Cortex of kidney (tissue), 1 donor: ENCODE measurements at places on chromosomes 2 and 18.

DNA sequence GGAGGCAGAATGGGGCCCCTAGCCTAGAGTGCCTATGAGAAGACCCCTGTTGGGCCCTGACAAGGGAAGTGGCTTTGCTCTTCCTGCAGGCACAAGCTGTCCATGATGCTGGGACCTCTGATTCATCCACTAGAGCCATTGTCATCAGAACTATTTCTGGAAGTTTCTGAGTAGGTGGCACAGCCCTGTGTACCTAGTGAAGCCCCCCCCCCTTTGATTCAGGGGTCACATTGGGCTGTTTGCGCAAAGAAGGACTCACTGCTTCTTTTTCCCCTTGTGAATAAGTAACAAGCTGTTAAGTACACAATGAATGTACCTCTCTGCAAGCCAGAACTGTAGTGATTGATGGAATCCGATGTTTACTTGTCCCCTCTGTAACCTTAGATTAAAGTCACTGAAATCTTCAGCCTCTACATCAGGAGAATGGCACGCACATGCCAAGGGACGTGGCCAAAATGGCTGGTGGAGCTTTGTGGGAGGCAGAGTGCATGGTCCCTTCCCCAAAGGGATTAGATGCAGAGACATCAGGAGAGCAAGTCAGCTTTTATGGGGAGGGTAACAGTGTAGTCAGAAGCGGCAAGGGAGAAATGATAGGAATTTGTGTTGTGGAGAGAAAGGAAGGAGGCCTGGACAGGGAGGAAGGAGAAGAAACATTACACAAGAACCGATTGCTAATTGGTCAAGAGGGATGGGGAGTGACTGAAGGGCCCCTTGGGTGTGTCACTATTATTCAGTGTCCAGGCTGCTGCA lies 267.6 kb upstream of the RAB12 start:
- no peak for DNase-seq

DNA sequence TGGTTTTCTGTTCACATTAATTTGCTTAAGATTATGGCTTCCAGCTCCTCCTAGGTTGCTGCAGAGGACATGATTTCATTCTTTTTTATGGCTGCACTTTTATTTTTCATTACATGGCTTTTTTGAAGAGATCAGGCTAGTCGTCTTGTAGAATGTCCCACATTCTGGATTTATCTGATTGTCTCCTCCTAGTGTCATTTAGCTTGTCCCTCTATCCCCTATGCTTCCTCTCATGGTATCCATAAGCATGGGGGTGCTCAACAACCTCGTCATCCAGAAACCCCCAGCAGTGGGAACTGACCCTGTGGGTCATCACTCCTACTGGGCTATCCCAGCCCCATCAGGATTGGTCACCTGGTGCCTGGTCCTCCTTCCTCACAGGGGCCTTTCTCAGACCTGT lies 49.6 kb downstream of the SERTAD2 start:
- DNase-seq: no peak

DNA sequence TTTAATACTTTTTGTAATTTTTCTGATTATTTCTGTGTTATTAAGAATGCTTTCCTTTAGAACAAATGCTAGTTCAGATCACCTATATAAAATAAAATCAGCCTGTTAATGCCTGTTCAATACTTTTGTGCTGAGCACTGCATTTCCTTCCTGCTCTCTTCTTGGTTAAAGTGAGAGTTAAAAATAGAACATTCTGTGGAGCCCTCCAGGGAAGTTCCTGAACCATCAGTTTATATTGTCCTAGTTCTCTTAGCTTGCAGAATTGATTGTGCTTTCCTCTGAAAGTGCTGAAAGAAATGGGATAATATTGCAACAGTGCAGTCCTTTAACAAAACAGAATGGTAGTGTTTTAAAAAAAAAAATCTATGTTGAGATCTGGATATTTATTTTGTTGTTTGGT lies 74.6 kb upstream of the UBXN4 start:
- DNase-seq: no peak

DNA sequence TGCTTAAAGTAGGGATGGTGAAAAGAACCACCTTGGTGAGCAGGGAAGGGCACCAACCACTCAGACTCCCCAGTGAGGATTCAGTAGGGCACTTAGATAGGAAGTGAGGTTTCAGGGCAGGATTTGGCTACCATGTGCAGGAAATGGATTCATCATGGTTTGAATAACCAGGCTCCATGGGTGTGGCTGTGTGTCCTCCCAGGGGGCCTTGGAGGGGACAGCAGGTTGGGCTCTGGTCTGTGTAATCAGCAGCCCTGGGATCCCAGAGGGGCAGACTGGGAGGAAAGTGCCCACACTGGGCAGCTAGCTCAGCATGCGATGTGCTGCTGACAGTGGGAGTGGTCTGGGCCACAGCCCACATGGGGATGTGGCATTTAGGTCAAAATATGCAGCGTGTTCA lies 224.6 kb downstream of the CELF4 start:
- no peak for DNase-seq

- no peak for DNase-seq
These were observed 812 bp downstream of the SOWAHC start for GRCh38 chr2:109614715-109615636.

GRCh38 chr18:21805771-21806366 lies 65.3 kb downstream of the MIB1 start:
- DNase-seq: no peak

DNA sequence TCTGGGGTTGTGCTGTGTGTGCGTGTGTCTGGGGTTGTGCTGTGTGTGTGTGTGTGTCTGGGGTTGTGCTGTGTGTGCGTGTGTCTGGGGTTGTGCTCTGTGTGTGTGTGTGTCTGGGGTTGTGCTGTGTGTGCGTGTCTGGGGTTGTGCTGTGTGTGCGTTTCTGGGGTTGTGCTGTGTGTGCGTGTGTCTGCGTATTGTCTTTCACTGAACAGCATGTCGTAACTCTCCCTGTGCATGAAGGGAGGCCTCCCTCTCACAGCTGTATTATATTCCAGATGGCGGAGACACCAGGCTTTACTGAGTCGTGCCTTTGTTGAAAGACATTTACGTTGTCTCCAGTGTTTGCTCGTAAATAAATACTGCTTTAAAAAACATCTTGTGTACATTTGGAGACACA lies 5.9 kb downstream of the ACKR3 start:
- no peak for DNase-seq

- DNase-seq: no peak
These were observed 714.5 kb downstream of the PLCL1 start for GRCh38 chr2:198518935-198519334.

DNA sequence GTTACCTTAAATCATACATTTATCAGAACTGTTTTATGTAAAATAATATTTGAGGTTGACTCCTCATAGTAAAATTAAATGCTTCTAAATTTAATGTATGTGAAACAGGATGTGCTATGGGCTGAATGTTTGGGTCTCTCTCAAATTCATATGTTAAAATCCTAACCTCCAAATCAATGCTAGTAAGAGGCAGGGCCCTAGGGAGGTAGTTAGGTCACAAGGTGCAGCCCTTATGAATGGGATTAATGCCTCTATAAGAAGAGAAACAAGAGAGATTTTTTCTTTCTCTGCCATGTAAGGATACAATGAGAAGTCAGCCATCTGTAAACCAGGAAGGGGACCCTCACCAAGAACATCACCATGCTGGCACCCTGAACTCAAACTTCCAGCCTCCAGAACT lies 67.2 kb upstream of the ETAA1 start:
- DNase-seq: no peak

GRCh38 chr2:30823452-30823851 lies 16.2 kb upstream of the CAPN13 start:
- DNase-seq: no peak

DNA sequence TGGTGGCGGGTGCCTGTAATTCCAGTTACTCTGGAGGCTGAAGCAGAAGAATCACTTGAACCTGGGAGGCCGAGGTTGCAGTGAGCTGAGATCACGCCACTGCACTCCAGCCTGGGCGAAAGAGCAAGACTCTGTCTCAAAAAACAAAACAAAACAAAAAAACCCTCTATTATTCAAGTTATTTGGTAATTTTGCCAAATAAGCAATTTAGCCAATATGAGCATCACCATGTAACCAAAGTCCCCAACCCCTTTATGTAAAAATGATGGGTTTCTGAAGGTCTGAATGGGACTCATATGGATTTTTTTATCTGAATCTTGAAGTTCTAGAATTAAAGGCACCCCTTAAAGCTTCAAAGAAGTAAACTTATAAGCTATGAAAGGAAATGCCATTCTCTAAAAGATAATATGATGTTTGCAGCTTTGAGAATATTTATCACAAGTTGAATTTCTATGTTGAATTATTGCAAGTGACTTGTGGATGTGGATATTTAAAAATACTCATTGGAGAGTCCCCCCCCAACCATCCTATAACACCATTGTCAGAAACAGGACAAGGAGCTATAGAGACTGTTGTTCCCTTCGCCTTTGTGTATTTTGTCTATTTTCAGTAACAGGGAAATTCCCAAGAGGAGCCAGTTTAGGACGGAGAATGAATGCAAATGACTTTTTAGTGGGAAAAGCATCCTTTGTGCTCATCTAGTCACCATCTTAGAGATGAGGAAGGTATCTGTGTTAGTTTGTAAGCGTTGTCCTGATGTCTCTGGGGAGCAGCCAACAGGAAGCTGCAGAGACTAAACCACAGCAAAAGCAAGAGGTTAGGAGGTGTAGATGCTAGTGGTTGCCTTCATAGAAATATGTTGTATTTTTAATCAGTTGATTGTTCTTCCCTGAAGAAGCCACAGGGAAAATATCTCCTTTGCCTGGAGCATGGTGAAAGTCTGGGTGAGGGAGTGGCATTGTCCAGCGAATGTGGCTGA lies 68.3 kb downstream of the TET3 start:
- no peak for DNase-seq
